NCI-H187 treated with DMSO at 0.1 percent for 48 hours (cell line): ENCODE measurements at places on chromosomes 4 and X.

DNA sequence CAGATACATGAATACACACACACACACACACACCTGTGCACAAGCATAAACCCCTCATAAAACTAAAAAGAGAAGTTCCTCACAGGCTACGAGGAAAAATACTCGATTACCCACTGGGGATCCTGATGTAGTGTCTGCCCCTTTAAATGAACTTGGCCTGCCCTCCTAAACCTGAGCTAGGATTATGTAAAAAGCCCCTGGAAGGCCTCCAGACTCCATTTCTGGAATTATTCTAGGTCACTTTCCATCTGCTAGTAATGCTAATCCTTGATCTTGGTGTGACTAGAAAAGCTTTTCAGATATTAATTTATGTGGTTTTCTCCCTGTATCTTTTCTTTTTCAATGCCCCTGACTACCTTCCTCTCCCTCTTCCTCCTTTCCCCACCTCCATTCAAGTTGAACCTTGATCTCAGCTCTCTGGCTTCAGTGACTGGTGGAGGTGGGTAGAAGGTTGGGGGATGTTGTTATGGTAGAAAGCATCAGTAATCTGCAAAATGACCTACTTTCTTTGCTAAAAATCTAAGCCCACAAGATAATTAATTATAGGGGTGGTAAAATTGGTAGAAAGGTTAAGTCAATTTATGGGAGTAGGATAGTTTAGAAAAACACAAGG lies 25.5 kb upstream of the ZNF330 start:
- no peak for DNase-seq

GRCh38 chr4:165079476-165079875 lies 25.8 kb downstream of the TRIM75 start:
- DNase-seq, result no peak

DNA sequence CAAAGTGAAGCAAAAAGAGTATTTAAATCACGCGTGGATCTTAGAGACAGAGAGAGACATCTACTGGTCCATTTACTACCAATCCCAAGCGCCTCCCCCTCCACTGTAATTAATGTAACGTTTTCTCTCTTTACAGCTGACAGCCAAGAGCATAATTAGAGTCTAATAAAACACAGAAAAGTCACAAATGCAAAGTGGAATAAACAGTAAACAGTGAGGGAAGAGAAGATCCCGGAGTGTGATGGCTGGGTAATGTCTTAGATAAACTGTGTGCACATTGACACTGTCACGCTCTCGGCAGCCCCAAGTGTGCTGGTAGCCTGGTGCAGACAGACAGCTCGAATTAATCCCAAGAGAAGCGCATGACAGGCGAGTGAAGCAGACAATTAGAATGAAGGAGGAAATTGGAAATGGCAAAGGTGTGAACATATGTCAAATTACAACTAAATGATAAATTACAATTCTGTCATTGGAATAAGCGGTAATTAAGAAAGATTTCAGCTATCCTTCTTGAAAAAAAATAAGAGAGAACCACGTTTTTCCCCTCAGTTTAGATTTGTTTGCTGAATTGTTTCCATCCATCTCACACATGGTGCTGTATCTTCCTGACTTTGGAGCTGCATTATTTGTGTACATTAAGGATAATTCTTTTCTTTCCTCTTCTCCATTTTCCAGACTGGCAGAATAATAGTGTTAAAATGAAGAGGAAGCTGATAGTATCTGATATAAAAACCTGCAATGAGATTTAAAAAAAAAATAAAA lies 100.1 kb downstream of the CXXC4 start:
- DNase-seq, result no peak

- DNase-seq, result no peak
Observed at GRCh38 chr4:53591372-53591892, at the start of gene LNX1. TSS of gene LNX1 (minus strand) at chr4:53591486. CDS start at chr4:53574002, 17,484 bp downstream.

GRCh38 chr4:153212736-153213135 lies 8.5 kb downstream of the TRIM2 start:
- DNase-seq, result no peak

DNA sequence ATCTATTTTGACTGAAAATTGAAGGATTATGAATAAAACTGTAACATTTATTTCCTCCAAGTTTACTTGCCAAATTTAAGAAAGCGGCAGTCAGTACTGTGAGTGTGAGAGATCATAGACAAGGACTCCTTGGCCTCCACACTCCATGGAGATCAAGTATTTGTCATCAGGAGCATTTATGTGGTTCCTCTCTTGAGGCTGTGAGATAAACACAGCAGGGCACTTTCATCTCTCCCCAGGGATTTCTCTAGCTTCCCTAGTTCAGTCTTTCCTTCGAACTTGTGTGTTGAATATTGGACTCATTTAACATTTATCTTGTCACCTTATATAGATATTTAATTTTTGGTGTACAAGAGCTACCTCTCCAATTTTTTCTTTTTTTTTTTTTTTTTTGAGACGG lies 40.8 kb downstream of the PDE5A start:
- no peak for DNase-seq

DNA sequence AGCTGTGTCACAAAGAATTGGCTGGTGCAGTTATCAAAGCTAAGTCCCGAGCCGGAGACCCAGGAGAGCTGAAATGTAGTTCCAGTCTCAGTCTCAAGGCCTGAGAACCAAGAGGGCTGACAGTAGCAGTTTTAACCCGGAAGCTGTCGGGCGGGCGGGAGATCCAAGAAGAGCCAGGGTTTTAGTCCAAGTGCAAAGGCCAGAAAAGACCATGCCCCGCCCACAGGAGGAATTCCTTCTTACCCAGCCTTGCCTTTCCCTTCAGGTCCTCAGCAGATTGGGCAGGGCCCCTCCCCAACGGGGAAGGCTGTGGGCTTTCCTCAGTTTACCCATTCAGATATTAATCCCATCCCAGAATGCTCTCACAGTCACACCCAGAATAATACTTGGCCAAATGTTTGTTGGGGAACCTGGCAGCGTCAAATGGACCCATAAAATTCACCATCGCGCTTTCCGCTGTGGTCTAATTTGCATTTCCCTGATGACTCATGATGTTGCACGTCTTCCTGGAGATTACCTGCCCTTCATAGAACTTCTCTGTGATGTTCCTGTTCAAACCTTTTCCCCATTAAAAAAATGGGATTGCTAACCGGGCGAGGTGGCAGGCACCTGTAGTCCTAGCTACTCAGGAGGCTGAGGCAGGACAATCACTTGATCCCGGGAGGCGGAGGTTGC lies 16.2 kb downstream of the MAEA start:
- no peak for DNase-seq

DNA sequence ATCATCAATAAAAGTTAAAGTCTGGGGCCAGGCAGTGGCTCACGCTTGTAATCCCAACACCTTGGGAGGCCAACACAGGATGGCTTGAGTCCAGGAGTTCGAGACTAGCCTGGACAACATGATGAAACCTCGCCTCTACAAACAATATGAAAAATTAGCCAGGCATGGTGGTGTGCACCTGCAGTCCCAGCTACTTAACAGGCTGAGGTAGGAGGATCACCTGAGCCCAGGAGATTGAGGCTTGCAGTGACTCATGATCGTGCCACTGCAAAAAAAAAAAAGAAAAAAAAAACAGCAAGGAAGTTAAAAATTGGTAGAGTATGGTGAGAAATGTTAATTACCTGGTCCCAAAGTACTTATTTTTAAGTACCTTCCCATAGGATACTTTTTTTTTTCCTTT lies 27.5 kb downstream of the FBXW7 start:
- DNase-seq, result no peak

DNA sequence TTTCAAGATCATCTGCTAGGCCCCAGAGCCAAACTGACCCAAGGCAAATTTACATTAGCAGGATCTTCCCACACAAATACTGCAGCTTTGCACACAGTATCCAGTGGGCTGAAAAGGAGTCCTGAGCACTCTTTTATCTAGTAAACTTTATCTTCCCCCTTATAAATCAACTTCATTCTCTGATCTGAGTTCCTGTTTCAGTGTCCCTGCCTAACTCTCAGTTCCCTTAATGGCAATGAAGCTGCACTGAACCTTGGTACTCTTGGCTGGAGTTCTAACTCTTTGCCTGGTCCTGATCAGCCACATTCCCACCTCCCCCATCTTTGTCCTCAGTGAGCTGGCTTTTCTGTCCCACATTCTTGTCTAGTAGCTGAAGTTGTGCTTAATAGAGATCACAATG lies 37.4 kb downstream of the EDA2R start:
- no peak for DNase-seq

DNA sequence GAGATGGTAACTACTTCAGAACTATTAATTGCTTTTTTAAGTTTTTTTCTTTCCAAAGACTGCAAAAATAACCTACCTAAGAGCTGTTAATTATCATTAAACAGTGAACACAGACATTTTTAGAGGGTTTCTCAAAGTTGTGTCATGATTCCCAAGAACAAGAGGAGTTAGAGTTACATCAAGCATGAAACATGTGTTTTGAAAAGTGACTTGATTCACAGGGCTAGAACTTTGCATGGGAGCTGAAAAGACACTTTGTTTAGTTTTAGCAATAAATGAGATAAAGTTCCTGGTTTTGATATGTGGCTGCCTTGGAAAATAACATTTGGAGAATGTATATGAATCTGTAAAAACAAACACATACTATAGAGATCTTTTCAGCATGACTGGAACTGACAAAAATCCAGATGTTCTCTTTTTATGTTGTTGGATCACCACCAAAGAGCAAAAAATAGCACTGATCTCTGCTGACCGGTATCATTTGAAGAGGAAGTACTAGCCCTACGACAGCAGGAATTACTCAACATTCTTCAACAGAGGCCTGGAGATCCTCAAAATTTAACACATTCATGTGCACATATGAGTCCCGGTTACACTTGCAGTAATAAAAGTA lies 173.0 kb upstream of the PCDH18 start:
- DNase-seq, result no peak

DNA sequence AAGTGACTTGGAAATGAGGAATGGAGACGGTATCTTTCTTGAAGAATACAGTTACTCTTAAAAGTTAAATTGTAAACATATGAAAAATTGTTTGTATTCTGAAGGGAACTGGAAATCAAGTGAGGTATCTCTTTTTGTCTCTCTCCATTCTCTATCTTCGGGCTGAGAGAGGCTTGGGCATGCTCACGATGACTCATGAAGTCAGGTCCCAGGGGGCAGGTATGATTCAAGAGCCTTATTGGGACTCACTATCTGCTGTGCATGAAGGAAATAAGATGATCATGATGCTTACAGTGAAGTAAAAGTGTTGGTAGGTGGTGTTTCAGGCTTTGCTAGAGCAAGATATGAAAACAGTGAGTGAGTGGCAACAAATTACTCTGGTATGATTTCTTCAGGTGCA lies 200.4 kb upstream of the PITX2 start:
- no peak for DNase-seq

DNA sequence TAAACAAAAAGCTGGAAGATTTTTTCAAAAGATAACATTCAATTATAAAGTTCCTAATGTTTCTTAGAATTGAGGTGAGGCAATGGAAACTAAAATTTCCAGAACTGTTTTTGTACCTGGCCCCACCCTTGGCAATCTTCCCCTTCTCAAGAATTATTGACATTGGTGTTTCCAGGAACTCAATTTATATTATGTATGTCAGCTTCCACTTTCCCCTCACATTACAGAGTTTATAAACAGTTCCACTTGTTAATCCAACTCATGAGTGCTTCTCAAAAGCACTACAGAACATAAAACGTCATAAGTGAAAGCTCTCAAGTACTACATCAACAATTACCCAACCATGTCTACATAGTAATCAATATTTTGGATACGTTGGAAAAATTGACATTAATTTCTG lies 107.4 kb downstream of the FAM13A start:
- peak; percentile 92 for DNase-seq

GRCh38 chr4:105225500-105225899 lies 78.8 kb downstream of the TET2 start:
- no peak for DNase-seq

DNA sequence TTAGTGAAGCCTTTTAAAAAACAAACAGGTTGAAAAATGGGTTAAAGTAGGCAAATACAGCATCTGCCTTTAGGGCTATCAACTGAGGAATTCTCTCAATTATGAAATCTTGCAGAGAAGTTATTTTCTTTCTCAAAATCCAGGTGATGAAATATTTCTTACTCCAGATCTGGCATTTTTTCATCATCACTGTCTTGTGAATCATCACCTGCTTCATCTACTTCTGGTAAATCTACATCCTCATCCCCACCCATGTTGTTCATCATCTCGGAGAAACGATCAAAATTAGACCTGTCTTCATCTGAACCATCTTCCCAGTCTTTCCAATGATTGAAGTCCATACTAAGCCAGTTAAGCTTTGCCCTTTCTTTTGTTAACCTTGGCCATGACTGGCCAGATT lies 33.3 kb upstream of the HPF1 start:
- DNase-seq, result no peak

- no peak for DNase-seq
Observed at GRCh38 chrX:143757887-143758286, 37.3 kb upstream of the SPANXN2 start.

DNA sequence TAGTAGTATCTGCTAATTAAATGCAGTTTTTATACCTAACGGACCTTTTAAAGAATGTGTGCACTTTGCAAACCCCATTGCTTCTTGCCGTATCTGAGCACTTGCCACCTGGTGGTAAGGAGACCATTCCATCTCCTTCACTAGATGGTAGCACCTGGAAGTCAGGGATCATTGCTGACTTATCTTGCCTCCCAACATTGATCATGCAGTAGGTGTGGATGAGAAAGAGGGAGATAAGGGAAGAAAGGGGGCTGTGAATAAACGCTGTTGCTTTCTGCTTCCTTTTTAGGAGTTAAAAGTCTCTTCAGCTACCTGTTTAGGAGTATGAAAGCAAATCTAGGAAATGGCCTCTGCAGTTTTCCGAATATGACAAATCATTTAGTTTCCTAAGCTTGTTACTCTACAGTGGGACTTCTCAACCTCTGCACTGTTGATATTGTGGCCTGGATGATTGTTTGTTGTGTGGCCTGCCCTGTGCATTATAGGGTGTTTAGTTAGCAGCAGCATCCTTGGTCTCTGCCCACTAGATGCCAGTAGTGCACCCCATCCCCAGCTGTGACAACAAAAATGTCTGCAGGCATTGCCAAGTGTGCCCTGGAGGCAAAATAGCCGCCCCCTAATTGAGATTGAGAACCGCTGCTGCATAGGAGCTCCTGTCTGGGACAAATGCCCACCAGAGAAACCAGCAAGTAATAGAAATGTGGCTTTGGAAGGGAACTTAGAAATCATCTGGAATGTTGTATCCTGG lies 38.8 kb downstream of the GAB1 start:
- no peak for DNase-seq

GRCh38 chrX:43881410-43882293 lies 598 bp downstream of the MAOB start:
- DNase-seq, result no peak
